ENCODE measurements at places on chromosomes 7 and 10. TPM values are rescaled to one million over a fixed set of nuclear protein-coding genes. Genes with fewer than 3 reads are reported as not detected.
A peak's percentile ranks its signal among the peaks of the same experiment; 100 is the strongest.

- no peak for DNase-seq
- H3K4me1 ChIP-seq: no peaks in the 10 kb centered on the region
- H3K4me3 ChIP-seq: no peak overlapping the region
- H3K27me3 ChIP-seq: peaks cover 1% of the 10 kb centered on the region
- no peak overlapping the region for H3K27ac ChIP-seq
Observed at GRCh38 chr7:29629507-29629906, 65.9 kb downstream of the PRR15 start.

DNA sequence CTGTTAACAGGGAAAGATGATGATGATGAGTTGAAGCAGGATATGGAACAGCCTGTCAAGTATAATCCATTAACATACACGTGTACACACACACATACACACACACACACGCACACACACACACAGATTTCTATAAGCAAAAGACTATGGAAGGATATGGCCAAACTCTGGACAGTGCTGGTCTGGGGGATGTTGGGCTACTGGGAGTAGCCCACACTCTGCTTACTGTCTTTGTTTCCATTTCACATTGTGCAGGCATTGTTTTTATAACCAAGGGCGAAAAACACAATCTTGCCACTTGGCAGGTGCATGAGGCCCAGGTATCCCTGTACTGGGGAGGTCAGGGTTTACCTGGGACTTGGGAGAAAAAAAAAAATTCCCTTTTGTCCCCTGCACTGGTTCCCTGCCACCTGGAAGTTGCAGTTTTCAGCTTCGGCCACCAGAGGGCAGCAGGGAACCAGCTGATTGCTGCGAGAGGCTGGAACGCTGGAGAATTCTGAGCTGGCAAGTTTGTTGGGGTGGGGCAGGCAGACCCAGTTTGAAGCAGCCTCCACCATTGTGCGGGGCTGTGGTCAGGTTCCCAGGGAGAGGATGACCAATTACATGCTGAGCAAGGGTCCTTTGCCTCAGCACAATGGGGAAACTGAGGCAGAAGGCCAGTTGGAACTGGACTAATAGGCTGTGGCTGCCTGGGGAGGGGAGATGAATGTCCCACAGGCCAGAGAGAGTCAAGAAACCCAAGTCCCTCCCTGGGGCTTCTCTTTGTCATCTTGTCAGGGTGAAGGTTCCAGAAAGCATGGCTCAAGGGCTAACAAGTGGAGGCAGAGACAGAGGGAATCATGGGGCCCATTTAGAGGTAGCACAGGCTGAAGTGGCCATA is 27.3 kb downstream of the PPIF start:
- no peaks in the 10 kb centered on the region for H3K36me3 ChIP-seq
- H3K27me3 ChIP-seq: peaks cover 28% of the 10 kb centered on the region
- H3K4me1 ChIP-seq: peaks cover 9% of the 10 kb centered on the region
- no peak overlapping the region for H3K4me3 ChIP-seq
- no peak overlapping the region for H3K27ac ChIP-seq
- peak; percentile 55 for DNase-seq

- no peaks in the 10 kb centered on the region for H3K4me1 ChIP-seq
- DNase-seq: no peak
- H3K4me3 ChIP-seq: no peak overlapping the region
- H3K36me3 ChIP-seq: no peaks in the 10 kb centered on the region
- H3K27me3 ChIP-seq: no peaks in the 10 kb centered on the region
- H3K27ac ChIP-seq: no peak overlapping the region
Observed at GRCh38 chr10:127563718-127564553, 14.8 kb downstream of the NPS start.

GRCh38 chr7:42162560-42163325 is 74.3 kb downstream of the GLI3 start:
- no peaks in the 10 kb centered on the region for H3K4me1 ChIP-seq
- H3K27ac ChIP-seq: no peak overlapping the region
- H3K36me3 ChIP-seq: no peaks in the 10 kb centered on the region
- peaks cover 2% of the 10 kb centered on the region for H3K27me3 ChIP-seq
- no peak overlapping the region for H3K4me3 ChIP-seq

DNA sequence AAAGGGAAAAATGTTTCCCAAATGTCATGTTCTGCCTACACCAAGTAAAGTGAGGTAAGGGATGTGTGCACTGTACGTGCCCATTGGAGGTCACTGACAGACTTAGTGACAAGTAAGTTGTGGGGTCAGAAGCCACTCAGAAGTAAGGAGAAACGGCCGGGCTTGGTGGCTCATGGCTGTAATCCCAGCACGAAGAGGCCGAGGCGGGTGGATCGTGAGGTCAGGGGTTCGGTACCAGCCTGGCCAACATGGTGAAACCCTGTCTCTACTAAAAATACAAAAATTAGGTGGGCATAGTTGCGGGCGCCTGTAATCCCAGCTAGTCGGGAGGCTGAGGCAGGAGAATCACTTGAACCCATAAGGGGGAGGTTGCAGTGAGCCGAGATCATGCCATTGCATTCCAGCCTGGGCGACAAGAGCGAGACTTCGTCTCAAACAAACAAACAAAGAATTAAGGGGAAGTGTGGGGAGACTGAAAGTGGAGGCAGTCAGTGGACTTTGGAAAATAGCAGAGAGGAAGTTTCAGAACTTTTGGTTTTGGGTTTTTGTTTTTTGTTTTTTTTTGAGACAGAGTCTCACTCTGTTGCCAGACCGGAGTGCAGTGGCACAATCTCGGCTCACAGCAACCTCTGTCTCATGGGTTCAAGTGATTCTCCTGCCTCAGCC is 114.8 kb downstream of the WDFY4 start:
- H3K27ac ChIP-seq: peak overlapping the region; percentile 42
- peaks cover 5% of the 10 kb centered on the region for H3K36me3 ChIP-seq
- DNase-seq: no peak
- H3K27me3 ChIP-seq: peaks cover 2% of the 10 kb centered on the region

DNA sequence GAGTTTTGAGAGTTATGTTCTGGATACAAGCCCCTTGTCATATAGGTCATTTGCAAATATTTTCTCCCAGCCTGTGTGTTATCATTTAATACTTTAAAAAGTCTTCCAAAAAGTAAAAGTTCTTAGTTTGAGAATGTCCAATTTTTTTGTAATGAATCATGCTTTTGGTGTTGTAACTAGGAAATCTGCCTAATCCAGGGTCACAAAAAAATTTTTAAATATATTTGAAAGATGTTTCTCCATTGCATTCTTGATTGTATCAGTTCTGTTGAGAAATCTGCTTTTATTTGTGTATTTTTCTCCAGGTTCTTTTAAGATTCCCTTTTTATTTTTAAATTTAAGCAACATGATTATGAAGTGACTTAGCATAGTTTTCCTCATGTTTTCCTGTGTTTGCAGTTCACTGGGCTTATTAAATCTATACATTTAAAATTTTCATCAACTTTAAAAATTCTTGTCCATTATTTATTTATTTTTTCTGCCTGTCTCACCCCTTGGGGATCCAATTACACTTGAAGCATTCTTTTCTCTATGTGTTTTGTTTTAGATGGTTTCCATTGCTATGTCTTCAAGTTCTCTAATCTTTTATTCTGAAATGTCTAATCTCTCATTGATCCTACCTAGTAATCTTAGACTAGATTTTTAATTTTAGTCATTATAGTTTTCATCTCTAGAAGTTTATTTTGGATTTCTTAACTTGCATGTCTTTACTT is 47.0 kb downstream of the CCDC71L start:
- peaks cover 4% of the 10 kb centered on the region for H3K27me3 ChIP-seq
- H3K36me3 ChIP-seq: no peaks in the 10 kb centered on the region
- no peaks in the 10 kb centered on the region for H3K4me1 ChIP-seq
- DNase-seq: no peak

GRCh38 chr7:131747658-131748232 is 191.3 kb upstream of the PODXL start:
- DNase-seq: no peak
- no peak overlapping the region for H3K27ac ChIP-seq
- H3K27me3 ChIP-seq: peaks cover 4% of the 10 kb centered on the region
- no peak overlapping the region for H3K4me3 ChIP-seq

- H3K27ac ChIP-seq: no peak overlapping the region
- H3K36me3 ChIP-seq: no peaks in the 10 kb centered on the region
- no peaks in the 10 kb centered on the region for H3K4me1 ChIP-seq
- DNase-seq: no peak
- no peak overlapping the region for H3K4me3 ChIP-seq
- peaks cover 4% of the 10 kb centered on the region for H3K27me3 ChIP-seq
Observed at GRCh38 chr10:67587771-67588170, 108.2 kb downstream of the CTNNA3 start.

DNA sequence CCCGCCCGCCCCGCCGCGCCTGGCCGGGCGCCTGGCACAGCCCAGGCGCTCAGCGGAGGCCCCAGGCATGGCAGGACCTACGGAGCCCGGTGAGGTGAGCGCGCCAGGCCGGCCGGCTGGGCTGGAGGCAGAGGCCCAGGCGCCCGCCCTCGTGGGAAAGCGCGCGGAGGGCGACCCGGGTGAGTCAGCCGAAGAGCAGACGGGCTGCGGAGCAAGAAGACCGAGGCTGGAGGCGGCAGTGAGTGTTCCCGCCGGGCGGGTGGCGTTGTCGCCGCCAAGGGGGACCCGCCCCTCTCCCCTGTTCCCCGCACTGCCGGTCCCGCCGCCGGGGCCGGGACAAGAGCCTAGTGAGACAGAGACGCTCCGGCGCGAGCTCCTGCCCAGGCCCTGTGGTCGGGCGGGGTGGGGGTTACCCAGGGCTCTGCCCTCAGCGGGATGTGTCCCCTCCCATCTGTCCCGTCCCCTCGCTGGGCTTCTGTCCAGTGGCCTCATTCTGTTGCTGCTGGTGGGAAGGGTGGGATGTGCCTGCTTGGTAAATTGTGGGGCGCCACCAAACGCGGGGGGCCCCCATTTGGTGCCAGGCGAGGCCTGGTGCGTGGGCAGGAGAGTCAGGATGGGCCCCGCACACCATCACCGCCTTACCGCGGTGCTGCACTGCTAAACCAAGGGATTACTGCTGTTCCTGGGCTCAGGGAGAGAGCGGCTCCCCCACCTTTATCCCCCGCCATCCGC is 17.0 kb upstream of the NODAL start:
- no peak for DNase-seq
- no peaks in the 10 kb centered on the region for H3K4me1 ChIP-seq
- H3K36me3 ChIP-seq: no peaks in the 10 kb centered on the region
- H3K4me3 ChIP-seq: no peak overlapping the region

DNA sequence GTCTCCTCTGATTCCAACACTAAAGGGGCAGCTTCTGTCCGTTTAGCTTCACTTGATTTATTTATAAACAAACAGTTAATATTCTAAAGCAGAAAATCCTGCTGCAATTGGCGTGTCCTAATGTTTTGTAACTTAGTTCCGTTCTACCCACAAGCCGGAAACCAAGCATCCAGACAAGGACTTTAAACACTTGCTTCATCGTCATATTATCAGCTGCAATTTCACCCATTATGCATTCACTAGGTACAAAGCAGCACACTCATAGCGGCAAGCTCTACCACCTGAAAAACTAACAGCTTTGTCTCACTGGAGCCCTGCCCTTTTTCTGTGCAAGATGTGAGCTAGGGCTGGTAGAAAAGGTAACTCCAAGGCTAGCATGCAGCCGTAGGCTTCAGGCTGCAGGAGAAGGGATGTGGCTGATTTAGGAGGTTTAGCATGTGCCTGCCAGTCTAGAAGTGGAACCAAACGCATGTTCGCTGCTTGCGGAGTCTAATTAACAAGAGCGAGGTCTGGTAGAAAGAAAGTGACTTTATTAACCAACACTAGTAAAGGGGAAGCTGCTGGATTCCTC is 43.7 kb upstream of the BPGM start:
- DNase-seq: no peak
- peaks cover 11% of the 10 kb centered on the region for H3K4me1 ChIP-seq
- H3K36me3 ChIP-seq: no peaks in the 10 kb centered on the region
- peaks cover 21% of the 10 kb centered on the region for H3K27me3 ChIP-seq

- no peak overlapping the region for H3K4me3 ChIP-seq
- peaks cover 63% of the 10 kb centered on the region for H3K4me1 ChIP-seq
- no peaks in the 10 kb centered on the region for H3K27me3 ChIP-seq
- no peak for DNase-seq
- H3K27ac ChIP-seq: peak overlapping the region; percentile 15
Observed at GRCh38 chr10:28569506-28570159, 36.7 kb downstream of the WAC start.

DNA sequence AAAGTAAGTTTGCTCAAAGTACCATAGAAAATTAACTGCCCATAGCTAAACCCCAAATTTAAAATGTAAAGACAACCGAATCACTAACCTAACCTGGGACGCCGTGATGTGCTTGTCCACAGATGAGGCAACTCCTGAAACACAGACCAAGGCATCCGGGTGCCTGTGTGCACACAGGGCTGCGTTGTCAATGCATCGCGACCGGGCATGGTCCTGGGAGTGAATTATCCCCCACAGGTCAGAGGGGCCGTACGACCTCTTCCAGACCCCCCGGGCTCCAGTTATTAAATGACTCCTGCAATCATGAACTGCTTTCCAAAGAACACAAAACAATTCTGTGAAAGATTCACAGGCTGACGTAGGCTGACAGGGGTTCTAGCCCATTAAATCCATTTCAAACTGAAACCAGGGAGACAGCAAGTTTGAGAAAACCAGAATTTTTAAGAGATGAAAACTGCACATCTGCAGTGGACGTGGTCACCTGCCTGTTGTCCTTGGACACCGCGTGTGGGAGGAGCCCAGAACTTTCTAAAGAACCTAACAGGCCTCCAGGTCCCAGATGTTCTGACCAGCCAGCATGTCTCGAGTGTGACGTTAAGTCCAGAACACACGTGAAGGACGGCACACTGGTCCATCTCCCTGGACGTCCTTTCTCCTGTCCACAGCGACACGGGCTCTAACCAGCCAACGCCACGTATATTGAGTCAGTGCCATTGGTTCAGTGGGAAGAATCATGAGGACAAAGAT is 297.8 kb downstream of the DNAJB6 start:
- no peaks in the 10 kb centered on the region for H3K4me1 ChIP-seq
- DNase-seq: no peak

The PNLIPRP2 gene
- not detected for total RNA-seq

The SLC13A1 gene
- 0.05 TPM for total RNA-seq

The GSTO2 gene
- 1.1 TPM for total RNA-seq

The PHYHIPL gene
- total RNA-seq: not detected
